ENCODE measurements at places on chromosomes 2 and 18.

DNA sequence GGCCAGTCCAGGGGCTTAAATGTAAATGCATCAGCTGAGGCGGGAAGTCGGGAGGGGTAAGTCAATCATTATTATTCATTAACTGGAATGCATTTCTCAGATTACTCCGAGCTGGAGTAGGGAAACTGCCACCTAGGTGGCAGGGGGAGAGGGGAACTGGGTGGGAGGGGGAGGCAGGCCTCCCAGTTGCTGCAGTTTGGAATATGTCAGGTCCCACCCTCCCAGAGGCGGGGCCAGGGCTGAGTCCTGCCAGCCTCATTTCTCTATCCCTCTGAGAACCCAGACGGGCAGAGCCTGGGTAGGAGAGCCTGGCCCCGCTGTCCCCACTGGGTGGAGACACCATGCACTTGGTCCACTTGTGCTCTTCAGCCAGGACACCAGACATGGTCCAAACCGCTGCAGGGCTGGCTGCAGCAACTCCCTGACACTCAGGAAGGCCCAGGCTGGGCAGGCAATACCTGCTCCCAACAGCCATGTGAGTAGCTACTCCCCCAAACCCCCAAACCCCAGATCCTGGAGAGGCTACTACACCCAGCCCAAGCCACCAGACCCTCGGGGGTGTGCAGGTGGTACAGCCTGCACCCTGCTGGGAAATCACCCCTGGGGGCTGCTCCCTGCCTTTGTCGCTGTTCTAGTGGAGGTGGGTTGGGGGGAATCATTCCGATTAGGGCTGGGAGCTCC lies at the start of gene GPBAR1:
Gene GPBAR1, plus strand, starts transcription at position 274 of the 681 bp plus-strand sequence. CDS start 1,710 bp downstream, outside the sequence.
- no peak for DNase-seq

- DNase-seq, result peak; percentile 8
These were observed 71.3 kb downstream of the SLC25A12 start for GRCh38 chr2:171822525-171823322.

- no peak for DNase-seq
These were observed 37.8 kb downstream of the MAL start for GRCh38 chr2:95063086-95063958.

GRCh38 chr2:136118819-136119716 lies 1.1 kb upstream of the CXCR4 start:
- no peak for DNase-seq

- DNase-seq, result no peak
These were observed 61.1 kb upstream of the RAPH1 start for GRCh38 chr2:203596183-203596582.

GRCh38 chr18:7873316-7873715 lies 306.2 kb downstream of the PTPRM start:
- no peak for DNase-seq

- no peak for DNase-seq
These were observed 132.6 kb downstream of the NFATC1 start for GRCh38 chr18:79528316-79528695.

DNA sequence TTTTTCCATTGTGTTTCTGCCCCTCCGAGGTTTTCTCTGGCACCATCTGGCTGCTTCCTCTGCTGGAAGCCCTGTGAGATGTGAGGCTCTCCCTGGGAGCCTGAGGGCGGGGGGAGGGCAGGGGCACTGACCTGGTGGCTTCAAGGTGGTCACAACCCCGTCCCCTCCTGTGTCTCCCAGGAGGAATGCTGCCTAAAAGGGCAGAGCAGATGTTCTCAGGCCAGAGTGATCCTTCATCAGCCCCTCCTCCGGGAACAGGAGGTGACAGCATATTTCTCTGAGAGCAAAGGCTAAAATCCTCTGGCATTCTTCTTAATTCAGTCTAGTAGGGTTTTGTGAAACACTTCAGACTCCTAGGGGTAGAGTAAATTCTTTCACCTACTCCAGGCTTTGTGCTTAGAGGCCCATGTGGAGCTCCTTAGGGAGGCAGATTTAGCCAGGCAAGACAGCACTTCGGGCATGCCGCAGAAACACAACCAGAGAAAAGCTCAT lies 18.3 kb upstream of the GREB1 start:
- no peak for DNase-seq

- peak; percentile 74 for DNase-seq
These were observed 75.5 kb downstream of the TRABD2A start for GRCh38 chr2:84805250-84805958.

- no peak for DNase-seq
These were observed 350.5 kb downstream of the ARL6IP6 start for GRCh38 chr2:153068915-153069314.

DNA sequence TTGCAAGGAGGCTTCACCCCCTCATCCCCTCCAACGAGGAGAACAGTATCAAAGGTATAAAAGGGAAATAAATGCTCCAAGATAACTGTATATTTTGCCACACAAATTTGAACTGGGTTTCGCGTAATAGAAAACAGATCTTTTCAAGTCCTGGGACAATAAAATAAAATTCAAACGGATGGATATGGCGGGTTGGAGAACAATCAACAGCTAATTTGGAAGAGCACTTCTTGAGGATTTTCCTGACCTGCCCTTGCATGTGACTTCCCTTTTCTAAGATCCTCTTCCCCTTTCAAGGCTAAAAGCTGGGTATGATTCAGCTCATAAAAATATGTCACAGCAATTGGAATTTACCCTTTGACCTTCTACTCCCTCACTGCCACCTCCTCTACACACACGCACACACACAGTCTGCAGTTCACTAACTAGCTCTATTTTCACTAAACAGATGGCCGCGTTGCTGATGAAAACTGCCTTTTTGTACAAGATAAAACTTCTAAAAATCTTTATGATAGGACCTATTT lies 386.9 kb downstream of the FIGN start:
- DNase-seq, result peak; percentile 92

- peak; percentile 63 for DNase-seq
These were observed at the start of gene RBMS1 for GRCh38 chr2:160493227-160494028. TSS of gene RBMS1 (minus strand) at chr2:160493807. CDS start at chr2:160493363, 444 bp downstream.

GRCh38 chr18:22637787-22638186 lies 220.1 kb upstream of the CTAGE1 start:
- peak; percentile 83 for DNase-seq

GRCh38 chr2:111905990-111906735 lies 7.8 kb downstream of the MERTK start:
- DNase-seq, result peak; percentile 32

DNA sequence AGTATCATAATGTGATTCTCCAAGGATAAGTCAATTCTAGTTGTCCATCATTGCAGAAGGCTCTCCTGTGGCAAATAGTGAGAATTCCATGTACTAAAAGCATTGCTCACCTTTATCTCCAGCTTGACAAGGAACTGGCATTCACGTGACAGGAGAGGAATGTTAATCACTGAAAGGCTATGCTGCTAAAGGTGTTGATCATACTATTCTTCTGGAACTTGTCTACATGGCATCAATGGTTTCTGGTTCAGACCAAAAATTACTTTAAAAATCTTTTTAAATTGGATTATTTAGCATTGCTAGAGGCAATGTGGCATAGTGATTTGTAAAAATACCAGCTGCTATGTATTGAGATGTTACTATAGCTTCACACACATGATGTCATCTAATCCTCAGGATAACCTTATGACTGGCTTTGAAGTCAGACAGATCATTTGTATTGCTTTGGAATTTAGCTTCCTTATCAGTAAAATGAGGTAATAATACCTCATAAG lies 414.4 kb downstream of the MTX2 start:
- DNase-seq, result no peak

GRCh38 chr2:165576409-165577154 lies 107.1 kb downstream of the CSRNP3 start:
- DNase-seq, result no peak

DNA sequence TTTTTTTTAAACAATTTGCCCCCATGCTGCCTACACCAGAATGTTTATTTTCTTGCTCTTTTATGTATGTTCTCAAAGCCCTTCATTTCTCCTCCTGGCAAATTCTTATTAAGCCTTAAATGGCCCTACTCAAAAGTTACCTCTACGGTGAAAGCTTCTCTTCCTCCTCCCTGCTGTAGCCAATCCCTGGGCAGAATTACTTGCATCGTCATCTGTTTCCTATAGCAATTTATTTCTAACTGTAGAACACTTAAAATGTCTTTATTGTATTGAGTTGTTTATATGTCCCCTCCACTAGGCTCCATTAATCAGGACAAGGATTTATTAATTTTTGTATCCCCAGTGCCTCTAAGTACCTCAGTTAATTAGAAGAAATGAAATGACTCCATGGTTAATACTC lies 2.5 kb upstream of the RAD51AP2 start:
- no peak for DNase-seq

DNA sequence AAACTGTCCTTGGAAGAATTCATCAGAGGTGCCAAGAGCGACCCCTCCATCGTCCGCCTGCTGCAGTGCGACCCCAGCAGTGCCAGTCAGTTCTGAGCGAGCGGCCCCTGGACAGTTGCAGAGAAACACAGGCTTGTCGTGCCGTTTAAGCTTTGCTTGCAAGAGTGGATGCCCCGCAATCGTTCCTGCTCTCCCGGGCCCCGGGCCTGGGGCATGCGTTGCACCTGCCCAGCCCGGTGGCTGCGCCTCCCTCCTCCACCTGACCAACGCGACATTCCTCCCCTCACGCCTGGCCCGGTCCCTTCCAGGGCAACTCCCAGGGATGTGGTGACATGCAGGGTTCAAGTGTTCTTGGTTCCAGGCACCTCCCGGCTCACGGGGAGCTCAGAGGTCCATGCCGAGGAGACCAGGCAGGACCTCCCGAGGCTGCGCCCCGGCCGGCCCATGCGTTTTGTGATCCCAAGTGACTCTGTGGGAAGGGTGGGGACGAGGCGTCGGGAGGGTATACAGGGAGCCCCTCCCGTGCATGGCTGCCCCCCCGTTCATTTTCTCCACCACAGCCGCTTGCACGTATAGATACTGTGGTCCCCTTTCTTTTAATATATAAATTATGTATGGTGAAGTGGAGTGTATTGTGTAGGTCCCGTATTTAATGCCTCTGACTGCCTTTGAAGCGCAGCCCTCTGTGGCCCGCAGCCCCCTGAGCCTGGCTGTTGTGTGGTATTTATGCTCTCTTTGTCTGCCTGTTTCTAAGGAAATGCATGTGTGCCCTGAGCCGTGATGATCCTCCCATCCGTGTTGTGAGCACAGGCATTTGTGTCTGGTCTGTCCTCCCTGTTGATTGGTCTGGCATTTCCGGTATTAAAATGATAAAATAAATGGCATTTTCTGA lies 21.2 kb downstream of the ODC1 start:
- no peak for DNase-seq

GRCh38 chr2:142989273-142990204 lies 112.1 kb downstream of the KYNU start:
- DNase-seq, result peak; percentile 18

GRCh38 chr2:216829533-216829932 lies 30.3 kb downstream of the TNP1 start:
- DNase-seq, result peak; percentile 45

- peak; percentile 56 for DNase-seq
These were observed 448.5 kb downstream of the ZEB2 start for GRCh38 chr2:144071461-144071860.

- DNase-seq, result no peak
These were observed 494.2 kb upstream of the SPHKAP start for GRCh38 chr2:228675646-228676045.

- no peak for DNase-seq
These were observed 2.5 kb downstream of the REL start for GRCh38 chr2:60883896-60884295.

Measured in EL (cell line).